ENCODE measurements at places on chromosomes 6 and 20. TPM values are rescaled to one million over a fixed set of nuclear protein-coding genes. Genes with fewer than 3 reads are reported as not detected.

Gene COL20A1
- not detected for total RNA-seq

GRCh38 chr6:128606611-128607010 lies 86.2 kb upstream of the PTPRK start:
- DNase-seq = no peak

DNA sequence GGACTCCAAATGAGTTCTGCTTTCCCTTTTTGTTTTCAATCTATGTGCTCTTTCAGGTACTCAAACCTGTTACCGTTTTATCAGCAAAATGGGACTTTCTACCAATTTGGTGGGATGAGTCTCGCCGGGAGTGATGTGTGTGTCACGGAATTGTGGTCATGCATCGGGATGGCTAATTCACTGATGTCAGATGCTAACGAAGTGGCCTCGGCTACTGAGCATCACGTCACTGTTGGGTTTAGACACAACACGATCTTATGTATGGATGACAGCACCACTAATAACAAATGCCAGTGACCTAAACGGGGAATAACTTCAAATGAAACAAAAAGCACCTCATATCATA lies 1.6 kb upstream of the PCK1 start:
- DNase-seq = no peak

DNA sequence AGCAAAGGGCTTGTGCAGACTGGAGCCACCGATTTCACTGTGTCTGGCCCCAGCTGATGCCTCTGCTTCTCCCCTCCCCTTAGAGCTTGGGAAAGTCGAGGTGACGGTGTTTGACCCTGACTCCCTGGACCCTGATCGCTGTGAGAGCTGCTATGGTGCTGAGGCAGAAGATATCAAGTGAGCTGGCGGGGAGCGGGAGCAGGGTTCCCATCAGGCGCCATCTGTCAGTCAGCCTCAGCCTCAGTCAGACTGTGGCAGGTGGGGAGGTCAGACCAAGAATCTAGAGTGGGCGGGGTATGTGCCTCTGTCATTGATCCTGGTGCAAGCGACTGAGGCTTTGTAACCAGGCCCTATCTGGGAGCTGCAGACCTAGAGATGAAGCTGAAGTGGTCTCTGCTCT lies 5.5 kb downstream of the ERGIC3 start:
- no peak for DNase-seq

DNA sequence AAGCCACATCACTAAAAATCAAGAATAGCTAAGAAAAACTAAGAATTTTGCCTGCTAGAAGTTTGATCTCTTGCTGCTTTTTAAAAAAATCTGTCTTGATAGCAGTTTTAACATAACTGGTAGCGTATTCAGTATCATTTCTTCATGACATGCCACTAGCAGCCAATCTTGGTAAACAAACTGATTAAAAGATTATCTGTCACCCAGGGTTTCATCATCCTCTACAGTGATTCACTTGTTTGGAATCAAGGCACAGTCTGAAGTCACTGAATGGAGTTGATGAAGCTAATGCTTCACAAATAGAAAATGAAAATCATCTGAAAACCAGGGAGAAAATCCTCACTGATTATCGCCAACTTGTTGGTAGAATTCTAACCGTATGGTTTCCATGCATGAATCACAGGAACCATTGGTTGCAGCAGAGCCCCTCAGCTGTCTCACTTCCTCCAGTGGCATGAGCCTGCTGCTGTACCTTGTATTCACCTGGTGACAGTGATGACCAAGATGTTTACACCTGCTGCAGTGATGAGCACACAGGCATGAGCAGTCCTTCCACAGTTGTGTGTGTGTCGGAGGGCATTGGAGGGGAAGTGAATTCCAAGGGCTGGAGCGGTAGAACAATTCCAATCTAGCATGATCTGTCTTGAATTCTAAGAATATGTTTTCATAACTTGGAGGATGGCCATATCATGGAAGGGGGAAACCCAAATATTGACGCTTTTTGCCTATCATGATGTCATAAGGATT lies 275.0 kb downstream of the KHDC1L start:
- peak; percentile 62 for DNase-seq

GRCh38 chr6:17966451-17966850 lies 21.0 kb downstream of the KIF13A start:
- DNase-seq = no peak

DNA sequence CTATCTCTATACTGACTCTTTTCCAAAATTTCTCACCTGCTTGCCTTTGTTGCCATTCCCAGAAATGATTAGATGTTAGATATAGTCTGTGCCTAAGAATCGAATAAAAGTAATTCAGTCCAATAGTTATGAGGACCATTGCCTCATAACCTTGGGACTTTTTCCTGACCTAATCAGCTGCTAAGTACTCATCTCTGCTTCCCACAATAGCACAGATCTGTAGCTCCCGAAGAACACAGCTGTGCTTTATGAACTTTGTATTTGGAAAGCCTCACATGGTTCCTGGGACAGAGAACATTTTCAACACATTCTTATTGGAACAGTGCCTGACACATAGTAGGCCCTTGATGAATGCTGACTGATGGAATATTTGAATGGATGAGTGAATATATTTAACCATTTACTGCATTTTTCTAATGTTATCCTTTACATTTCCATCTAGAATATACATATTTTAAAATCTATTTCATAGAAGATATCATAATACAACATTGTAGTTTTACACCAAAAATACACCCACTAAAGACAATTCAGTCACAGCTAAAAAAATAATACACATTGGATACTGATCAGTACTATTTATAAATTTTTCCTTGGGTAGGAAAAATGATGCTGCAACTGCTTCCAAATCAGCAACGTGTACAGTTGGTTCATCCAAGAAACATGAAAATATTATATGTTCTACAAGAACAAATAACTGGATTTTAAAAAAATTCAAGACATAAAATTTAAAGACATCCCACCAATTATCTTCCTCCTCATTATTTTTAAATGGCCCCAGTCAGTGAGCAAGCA lies 53.9 kb downstream of the HS3ST5 start:
- no peak for DNase-seq
